Suppressor macrophage (primary cell): ENCODE measurements at places on chromosomes 6 and 20.

DNA sequence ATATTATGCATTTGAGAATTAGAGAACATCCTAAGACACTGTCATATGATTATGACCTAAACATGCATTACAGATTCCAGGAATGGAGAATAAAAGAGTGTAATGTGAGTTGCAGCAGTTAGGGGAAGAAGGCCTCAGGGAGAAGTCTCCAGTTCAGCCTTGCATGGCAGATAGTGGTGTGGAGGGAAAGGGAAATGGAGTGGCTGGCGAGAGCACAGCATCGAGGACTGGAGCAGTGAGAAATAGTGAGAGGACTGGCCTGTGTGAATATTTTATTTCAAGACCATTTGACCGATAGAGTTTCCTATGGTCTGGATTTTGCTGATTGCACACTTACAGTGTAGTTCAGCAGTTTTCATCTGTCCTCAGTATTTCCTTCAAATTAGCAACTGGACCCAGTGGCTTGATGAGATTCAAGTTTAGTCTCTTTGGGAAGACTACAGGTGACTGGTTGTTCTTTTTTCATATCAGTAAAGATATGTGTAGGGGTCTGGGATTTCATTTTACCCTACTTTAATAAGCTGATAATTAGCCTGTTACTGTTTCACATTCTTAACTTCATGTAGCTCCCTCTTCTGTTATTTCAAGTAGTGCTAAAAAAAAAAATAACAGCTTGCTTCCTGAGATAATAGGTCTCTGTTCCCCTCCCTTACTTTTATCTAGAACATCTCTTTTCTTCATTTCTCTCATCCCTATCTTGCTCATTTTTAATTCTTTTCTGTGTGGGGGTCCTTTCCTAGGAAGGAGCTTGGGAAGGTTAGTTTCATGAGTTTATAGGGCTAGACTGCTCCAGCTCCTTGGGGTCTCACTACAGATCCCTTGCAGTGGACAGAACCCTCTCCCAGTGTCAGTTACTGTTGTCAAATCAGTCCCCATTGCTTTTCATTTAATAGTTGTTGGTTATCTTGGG is 27.9 kb downstream of the BLTP3A start:
- DNase-seq, result peak; percentile 67

GRCh38 chr6:134375220-134375580 is 57.3 kb upstream of the SGK1 start:
- DNase-seq, result peak; percentile 70

- no peak for DNase-seq
These were observed 211.6 kb upstream of the SNX9 start for GRCh38 chr6:157611406-157611805.

DNA sequence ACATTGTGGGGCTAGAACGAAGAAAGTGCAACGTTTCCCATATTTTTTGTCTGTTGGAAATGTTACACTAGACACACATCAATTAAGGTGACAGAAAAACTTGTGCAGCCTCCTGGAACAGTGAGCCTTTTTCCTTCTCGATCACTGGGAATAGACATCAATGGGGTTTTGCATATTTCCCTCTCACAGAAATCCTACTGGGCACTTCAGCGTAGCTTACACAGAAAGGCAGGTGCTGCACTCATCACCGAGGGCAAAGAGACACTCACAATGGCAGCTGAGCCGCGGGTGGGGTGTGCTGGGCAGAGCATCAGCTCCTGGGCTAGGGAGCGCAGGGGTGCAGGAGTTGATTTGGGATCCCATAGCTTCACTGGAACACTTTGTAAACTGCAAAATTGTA is 64.5 kb downstream of the THBS2 start:
- no peak for DNase-seq

DNA sequence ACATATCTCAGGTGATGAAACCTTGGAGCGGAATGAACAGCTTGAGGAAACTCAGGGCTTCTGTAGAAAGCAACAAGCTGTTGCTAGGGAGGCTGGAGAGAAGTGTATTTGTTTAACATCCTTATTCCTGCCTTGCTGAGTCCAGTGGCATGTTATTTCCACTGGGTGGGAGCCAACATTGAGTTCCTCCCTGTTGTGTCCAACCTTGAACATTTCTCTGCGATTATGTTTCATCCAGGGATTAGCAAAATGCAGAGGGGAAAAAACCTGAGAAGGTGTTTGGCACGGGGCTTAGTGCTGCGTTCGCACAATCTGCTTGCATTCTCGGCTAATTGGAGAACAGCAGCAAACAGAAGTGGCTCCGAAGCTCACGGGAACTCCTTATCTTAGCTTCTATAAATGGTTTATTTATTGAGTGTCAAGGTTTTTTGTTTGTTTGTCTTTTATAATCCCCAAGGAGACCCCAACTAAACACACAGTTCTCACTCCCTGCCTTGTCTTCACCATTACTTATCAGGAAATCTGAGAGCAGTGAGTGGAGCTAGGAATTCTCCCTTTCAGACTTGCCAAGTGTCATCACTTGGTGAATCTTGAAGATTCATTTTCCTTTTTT is 412.8 kb downstream of the CDC5L start:
- peak; percentile 21 for DNase-seq

- DNase-seq, result no peak
These were observed 202.3 kb downstream of the ERMARD start for GRCh38 chr6:169953686-169954085.

- no peak for DNase-seq
These were observed 3.3 kb upstream of the EFCAB8 start for GRCh38 chr20:32855387-32855786.

DNA sequence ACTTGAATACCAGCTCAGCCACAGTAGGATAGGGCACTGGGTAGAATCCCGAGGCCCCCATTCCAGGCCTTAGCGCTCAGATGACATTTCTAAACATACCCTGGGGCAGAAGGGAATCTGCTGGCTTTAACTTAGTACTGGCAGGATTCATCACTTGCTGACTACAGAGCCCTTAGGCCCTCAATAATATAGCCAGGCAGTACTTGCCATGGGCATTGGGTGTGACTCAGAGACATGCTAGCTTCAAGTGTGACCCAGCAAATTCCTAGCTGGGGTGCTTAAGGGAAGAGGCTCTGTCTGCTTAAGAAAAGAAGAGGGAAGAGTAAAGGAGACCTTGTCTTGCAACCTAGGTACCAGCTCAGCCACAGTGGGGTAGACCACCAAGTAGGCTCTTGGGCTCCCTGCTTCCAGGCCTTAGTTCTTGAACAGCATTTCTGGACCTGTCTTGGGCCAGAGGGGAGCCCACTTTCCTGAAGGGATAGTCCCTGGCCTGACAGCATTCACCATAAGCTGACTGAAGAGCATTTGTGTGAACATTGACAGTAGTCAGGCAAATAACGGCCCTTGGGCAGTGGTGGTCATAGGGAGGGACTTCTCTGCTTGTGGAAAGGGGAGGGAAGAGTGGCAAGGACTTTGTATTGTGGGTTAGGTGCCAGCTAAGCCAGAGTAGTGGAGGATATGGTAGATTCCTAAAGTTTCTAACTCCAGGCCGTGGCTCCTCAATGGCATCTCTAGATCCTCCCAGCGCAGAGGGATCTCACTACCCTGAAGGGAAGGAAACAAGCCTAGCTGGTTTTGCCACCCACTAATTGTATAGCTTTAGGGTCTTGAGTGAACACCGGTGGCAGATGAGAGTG is 48.5 kb upstream of the HACE1 start:
- DNase-seq, result no peak

DNA sequence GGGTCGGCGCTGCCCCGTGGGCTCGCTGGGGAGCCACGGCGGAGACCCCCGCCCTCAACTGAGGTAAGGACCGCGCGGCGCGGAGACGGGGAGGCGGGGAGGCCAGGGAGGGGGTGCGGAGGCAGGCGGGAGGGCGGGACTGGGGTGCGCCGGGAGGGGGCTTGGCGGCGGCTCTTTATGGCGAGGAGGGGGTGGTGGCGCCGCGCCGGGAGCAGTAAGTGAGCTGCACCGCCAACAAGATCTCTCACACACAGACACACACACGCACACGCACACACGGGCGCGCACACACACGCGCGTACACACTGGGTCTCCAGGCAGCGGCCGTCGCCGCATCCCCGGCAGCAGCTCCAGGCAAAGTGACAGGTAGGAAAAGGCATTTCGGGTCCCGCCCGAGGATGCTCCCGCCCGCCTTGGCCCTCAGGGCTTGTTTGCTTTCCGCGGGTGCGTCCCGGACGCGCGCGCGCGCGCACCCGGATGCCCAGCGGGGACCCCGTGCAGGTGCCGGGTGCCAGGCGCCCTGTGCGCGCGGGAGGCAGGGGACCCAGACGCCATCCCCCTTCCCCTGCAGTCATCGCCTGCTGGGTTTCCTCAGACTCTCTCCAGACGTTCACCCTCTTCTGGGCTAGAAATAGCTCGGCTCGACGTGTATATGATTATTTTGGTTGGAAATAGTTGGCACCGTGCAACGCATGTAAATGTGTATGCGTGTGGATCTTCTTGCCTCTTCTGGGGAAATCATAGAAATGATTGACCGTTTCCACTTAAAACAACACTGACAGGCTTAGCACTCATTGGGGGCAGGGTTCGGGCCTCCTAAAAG is at the start of gene PLCB4:
Gene PLCB4 (plus strand): TSS at position 247 of the 823 bp plus-strand sequence. CDS start 238,728 bp downstream, outside the sequence.
- no peak for DNase-seq

DNA sequence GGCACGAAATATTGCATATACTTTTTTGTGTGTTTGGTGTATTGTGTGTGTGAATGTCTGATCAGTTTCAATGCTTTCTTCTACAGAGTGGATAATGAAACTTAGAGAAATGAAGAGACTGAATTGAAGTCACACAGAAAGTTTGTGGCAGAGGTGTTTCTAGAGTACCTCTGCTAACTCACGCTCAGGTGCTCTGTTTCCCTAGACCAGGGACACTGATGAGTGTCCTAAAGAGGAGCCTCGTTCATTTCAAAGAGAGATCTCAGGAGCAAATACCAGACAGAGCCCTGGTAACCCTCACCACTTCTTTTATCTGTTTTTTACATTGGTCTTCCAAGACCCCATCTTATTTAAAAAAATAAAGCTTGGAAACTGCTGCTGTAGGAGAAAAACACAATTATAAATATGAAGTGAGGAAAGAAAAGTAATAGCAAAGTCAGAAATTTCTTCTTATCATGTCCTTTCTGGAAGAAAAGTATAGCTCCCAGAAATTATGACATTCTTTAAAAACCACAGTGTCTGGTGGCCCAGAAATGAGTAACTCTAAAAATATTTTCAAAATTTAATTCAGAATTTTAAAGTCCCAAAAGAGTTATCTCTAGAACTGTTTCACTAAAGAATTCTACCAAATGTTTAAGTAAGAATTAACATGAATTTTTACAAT is 720.6 kb downstream of the RFPL4B start:
- DNase-seq, result no peak

GRCh38 chr6:17741507-17741906 is 34.8 kb upstream of the NUP153 start:
- no peak for DNase-seq

DNA sequence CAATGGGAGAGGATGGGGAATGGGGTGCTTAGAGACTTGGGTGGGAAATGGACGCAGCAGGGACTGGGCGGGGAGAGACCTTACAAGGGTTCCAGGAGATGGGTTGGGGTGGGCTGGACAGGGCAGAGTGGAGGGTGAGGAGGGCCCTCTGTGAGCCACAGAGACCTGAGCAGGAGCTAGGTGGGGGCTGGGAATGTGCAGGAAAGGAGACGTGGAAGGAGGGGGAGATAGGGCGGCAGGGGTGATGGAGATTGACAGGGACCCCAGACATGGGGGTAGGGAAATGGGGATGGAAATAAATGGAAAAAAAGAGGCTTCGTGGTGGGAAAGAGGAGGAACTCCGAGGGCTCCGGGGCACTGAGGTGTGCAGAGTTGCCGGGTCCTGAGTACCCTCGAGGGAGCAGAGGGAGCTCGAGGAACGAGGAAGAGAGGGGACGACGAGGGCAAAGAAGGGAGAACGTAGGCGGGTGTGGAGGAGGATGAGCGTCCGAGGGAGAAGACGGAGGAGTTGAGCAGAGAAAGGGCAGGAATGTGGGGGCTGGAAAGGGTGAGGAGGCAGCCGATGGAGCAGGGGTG is 2.0 kb upstream of the CTCFL start:
- no peak for DNase-seq

DNA sequence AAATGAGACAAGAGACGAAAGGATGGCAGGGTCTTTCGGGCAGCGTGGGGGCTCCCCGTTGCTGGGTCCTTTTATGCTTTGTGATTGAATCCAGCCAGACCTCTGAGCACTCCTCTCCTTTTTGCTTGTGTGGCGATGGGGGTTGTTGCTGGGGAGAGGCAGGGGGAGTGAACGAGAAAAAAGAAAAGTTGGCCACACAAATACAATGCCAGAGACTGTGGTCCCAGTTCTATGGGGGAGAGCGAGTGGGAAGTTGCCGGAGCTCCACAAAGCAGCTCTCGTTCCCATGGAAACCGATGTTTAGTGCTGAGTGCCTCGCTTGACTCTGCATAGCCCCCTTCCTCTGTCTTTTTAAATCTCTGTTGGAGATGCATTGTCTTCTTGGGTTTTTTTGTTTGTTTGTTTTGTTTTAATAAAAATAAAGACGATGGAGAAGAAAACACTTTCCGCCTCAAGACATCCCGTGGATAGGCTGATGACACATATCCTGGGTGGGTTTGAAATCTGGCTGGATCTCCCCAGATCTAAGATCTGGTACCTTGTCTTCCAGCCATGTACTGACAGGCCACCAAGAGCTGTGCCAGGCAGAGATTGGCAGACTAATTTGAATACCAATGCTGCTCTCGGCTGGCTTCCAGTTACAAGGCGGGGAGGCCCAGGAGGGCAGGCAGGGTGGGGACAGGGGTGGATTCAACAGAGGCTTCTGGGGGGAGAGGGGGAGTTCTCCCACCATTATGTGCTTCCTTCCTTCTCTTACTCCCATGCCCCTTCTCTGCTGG is 529.3 kb downstream of the QKI start:
- no peak for DNase-seq

GRCh38 chr6:32551410-32551809 is 21.3 kb upstream of the HLA-DRB5 start:
- DNase-seq, result no peak

DNA sequence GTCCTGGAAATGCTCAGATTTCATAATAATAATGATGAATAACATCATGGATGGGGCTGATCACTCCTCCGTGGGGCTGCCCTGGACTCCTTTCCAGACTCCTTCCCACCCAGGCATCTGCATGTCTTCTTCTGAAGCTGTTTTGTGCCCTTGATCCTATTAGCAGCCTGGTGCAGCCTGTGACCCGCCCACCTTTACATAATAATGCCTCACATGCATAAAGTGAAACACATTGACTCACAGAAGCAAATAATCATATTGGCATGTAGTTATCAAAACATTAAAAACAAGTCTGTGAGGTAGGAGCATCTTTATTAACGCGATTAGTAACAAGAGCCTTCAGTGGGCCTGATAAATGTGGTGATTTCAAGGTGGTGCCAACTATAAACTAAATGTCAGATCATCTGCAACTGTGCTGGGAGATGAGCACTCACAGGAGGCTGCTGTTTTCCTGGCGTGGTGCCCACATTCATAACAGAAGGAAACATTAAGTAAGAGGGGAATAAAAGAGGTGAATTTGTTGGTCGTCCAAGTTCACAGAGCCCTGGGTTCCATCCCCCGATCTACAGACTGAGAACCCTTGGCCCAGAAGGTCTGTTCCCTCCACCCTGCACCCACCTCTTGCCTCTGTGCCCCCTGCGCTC is 344.7 kb downstream of the CDH4 start:
- no peak for DNase-seq

DNA sequence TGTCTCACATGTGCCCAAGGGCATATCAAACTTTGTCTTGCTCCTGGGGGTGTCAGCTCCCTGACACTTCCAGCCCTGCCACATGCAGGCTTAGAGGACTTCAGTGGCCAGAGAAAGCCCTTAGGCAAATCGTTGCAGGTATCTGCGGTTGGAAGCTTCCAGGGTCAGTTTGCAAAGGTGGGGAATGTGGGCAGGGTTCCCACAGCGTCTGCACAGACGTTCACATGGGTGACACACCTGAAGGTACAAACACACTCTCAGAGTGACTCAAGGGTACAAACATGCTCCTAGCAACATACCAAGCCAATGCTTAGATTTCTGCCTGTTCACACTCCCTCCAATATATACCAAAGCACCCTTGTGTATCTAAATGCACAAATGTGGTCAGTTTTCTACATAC is 30.0 kb downstream of the VSTM2L start:
- no peak for DNase-seq
